HT-29 (cell line): ENCODE measurements at places on chromosomes 5 and 9. TPM values are rescaled to one million over a fixed set of nuclear protein-coding genes. Genes with fewer than 3 reads are reported as not detected.

The LTC4S gene
- total RNA-seq, result not detected in 2 replicates

DNA sequence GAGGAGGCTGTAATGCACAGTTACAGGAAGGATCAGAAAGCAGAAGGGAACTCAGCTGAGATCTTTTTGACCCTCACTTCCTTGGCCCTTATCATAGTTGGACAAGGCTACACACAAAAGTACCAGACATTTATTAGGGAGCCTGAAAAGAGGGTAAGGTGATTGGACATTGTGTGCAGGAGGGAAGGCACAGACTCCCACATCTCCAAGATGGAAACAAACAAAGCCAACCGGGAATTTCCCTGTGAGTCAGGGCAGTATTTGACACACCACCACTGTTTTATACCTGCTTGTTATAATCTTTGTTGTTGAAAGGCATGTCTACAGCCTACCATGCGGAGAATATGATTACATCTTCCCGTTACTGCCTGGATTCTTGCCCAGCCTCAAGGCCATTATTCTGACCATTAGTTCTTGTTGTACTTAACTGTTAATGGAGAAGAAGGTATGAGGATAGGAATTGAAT is 3.0 kb upstream of the CCNG1 start:
- DNase-seq, result no peak

DNA sequence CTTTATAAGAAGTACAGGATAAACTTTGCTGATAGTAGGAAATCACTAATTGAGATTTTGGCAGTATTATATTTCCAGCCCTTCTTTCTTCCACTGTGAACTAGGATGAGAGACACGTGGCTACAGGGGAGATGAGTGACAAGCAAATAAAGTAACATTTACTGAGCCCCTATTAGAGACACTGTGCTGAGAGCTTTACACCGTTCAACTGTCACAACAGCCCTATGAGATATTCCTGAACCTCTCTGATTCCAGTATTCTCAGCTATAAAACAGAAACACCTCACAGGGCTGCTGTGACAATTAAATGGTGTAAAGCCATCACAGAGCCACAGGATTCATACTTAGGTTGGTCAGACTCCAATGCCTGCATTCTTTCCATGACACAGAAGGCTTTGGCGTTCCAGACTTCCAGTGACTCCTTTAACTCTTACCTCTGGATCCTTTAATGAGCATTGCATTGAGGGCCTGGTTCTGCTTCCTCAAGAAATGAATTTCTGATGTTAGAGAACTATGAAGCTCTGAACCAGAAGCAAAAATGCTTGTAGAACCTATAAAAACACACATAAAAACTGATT is 169.0 kb downstream of the CDK5RAP2 start:
- DNase-seq, result no peak

DNA sequence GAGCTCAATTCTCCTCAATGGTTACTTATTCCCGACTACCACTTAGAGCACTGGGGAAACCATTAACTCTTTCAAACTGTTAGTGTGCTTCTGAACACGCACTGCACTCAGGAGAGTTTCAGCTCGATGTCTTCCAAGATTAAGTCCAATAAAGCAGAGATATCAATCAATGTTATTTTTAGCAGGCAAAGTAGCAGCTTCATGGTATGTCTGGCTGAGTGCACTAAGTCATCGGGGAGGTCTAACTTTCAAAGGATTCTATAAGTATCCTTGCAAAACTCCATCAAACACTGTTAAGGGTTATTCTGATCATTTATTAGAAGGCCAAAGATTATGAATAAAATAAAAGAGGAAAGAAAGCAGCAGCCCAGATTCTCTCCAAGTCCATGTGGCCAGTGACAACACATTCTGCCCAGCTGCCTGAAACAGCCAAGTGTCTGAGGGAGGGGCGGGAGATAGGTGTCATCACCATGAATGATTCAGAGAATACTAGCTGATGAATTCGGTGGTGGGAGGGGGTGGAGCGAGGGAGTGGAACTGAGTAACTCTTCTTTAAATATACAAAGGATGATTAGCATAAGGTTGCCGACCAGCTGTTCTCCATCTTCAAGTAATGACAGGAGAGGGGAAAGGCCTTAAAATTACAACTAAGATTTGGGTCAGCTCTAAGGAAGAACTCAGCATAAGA is 21.3 kb downstream of the NREP start:
- no peak for DNase-seq

GRCh38 chr9:72443855-72444254 is 77.6 kb upstream of the TMC1 start:
- peak; percentile 52 for DNase-seq

- DNase-seq, result no peak
Measured at GRCh38 chr5:44160369-44160768, 228.9 kb downstream of the FGF10 start.

DNA sequence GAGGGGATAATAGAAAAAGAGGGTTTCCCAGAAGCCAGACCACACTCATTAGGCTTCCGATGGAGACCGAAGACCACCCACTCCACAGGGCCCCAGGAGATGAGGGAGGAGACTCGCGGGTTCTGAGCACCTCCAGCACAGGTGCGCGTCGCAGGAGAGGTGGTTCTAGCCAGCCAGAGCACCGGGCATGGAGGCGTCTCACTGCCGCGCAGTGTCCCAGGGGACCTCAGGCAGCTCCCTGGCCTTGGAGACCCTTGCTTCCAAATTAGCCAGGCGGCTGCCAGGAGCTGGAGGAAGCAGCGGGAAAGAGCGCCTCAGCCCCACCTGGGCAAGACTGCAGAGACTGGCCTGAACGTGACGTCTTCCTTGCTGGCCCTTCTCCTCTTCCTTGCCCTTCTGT is 115.4 kb upstream of the FBXL7 start:
- no peak for DNase-seq

DNA sequence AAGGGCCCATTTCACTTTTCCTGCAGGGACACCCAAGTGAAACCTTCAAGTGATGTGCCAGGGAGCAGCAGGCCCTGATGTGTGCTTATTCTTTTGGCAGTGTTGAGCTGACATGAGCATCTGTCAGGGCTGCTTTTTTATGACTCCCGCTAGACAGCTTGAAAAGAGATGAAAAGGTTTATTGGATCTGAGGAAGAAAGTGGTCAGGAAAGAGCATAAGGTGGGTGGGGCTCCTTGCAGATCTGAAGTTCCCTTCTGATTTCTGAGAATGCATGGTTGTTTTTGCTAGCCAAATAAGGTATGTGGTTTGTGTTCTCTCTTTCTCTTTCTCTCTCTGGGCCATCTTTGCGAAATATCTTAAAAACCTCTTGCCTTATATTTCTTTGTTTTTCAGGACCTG is 316.1 kb downstream of the DMRT2 start:
- DNase-seq, result no peak
